ENCODE measurements at places on chromosomes 1 and 21. TPM values are rescaled to one million over a fixed set of nuclear protein-coding genes. Genes with fewer than 3 reads are reported as not detected.

The KRTAP10-8 gene
- polyA plus RNA-seq: not detected

- peak; percentile 57 for DNase-seq
These were observed 15.2 kb downstream of the GPR161 start for GRCh38 chr1:168121401-168122011.

GRCh38 chr21:19785941-19786340, 1212.3 kb upstream of the NCAM2 start:
- DNase-seq: no peak

The TNFAIP8L2 gene
- 0.70 TPM for polyA plus RNA-seq

- peak; percentile 81 for DNase-seq
These were observed at the start of gene PLEKHM2 for GRCh38 chr1:15684042-15684461. Gene PLEKHM2, plus strand, starts transcription at chr1:15684320. Its CDS starts 239 bp downstream, at chr1:15684559.

The FMN2 gene
- polyA plus RNA-seq: 1.2 TPM

GRCh38 chr1:225447650-225448089, 19.8 kb upstream of the LBR start:
- no peak for DNase-seq

DNA sequence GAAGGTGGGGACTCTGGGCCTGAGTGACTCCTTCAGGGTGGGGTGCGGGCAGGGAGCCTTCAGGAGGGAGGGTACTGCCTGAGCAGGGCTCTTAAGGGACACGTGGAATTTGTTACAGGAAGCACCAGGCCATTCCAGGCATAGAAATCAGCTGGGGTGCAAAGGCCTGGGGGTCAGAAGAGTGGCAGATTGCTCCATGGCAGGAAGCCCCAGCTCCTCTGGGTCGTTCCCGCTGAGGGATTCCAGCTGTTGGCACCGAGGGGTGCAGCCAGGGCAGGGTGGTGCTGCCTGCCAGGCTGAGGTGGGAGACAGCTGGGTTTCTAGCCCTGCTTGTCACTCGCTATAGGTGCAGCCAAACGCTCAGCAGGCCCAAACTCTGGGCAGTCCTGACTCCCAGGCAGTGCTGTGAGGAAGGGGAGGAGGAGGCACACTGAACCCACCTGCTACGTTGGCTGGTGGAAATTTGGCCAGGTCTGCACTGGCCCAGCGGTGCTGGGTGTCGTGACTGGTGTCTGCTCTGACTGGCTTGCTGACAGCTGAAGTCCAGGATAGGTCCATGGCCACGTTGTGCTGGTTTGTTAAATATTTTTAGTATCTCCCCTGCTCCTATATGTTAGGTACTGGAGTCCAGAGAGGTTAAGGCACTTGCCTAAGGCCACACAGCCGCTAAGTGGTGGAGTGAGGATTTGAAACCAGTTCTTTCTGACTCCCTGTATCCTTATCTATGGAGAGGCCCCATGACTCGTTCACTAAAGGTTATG, 19.3 kb downstream of the TNFRSF1B start:
- no peak for DNase-seq

The C1orf141 gene
- polyA plus RNA-seq: not detected

DNA sequence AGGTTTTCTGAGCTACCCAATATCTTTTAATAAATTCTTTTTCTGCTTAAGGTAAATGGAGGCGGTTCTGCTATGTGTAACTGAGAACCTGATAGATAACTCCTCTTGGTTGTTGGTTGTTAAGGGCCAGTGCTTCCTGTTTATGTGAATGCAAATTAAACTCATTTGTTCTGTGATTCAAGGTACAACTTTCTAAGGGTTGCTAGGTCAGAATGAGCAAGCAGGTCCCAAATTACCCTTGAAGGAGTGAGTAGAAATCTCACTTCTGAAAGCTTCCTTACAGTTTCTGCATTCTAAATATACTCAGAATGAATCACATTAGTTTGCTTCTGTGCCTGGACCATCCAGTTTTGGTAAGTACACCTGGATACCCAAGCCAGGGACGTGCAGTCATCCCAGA, 15.5 kb upstream of the FAM78B start:
- DNase-seq: no peak

DNA sequence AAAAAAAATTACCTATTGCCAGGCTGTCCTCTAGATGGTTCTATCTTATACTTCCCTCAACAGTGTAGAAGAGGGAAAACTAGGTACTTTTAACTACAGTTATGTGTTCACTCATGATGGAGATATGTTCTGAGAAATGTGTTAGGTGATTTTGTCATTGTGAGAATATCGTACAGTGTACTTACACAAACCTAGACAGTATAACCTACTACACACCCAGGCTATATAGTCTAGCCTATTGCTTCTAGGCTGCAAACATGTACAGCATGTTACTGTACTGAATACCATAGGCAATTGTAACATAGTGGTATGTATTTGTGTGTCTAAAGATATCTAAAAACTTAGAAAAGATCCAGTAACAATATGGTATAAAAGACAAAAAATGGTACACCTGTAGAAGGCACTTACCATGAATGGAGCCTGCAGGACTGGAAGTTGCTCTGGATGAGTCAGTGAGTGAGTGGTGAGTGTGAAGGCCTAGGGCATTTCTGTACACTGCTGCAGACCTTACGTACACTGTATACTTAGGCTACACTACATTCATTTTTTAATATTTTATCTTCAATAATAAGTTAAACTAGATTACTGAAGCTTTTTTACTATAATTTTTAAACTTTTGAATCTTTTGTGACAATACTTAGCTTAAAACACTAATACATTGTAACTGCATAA, 13.2 kb downstream of the MGST3 start:
- no peak for DNase-seq

The DMRTA2 gene
- polyA plus RNA-seq: not detected

DNA sequence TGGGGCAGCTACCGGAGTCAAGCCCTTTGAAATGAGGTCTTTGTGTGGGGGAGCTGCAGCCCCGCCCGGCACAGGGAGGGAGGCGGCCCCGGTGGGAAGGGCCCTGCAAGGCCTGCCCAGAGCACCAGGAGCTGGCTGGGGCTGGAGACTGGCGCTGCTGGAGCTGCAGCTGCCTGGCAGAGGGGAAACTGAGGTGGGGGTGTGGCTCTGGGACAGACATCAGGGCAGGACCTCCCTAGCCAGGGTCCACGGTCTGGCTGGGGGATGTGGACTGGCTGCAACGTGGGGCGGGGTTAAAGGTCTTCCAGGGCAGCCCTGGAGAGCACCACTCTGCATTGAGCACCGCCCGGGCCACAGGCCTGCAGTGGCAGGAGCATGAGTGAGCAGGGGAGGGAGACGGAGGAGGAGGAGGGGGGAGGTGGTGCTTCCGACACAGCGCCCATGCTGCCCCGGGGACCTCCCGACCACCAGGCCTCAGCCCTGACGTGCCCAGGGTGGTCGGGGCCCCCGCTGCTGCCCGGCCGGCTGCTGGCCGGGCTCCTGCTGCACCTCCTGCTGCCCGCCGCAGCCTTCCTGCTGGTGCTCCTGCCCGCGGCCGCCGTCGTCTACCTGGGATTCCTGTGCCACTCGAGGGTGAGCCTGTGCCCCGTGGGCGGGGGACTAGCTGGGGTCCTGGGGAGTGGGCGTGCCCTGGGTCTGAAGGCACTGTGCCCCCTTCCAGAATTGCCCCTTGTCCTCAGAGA, 4.8 kb upstream of the ANKRD65 start:
- DNase-seq: no peak

- no peak for DNase-seq
These were observed 324.6 kb upstream of the USP25 start for GRCh38 chr21:15405214-15405613.

- DNase-seq: no peak
These were observed 10.3 kb downstream of the PARS2 start for GRCh38 chr1:54754045-54754444.

DNA sequence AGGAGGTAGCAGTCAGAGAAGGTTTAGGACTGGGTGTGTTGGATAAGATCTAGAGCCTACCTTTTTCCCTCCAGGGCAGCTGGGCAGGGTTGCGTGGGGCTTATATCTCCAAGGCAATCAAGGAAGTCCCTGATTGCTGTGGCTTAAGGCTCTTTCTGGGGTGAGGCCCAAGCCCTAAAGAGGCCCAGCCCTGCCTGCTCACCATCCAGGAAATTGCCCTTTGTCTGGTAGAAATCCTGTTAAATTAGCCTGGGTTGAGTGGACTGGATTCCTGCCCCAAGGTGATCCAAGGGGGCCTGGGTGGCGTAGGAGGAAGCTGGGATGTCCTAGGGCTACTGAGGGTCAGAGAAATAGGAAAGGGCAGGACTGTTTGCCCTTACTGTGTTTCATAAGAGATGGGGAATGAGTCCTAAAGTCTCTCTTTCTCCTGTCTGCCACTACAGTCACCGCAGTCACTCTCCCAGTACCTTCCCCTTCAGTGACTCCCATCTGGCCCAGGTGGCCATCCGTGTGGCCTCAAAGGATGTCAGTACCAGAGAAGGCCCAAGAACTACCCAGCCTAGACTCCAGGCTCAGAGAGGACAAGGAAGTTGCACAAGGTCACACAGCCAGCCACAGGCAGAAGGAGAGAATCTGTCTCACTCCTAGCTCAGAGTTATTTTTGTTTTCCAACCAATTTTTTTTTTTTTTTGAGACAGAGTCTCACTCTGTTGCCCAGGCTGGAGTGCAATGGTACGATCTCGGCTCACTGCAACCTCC, 25.8 kb downstream of the MFSD2A start:
- DNase-seq: peak; percentile 72

The GUCA2A gene
- polyA plus RNA-seq: 8.7 TPM

DNA sequence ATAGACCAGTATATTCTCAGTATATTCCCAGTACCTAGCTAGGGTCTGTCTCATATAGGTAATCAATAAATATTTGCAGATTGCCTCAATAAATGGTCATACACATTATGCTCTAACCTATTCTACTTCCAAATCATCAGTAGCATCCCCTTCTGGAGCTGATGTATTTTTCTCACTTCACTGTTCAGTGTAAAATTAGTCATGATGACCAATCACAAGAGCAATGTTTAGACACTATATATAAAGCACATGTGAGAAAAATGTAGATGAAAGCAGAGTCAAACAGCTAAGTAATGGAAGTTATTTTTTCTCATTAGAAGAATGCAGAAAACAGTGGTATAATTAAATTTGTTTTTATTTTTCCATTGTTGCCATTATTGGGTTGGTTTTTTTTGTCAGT, 34.7 kb downstream of the EPRS1 start:
- no peak for DNase-seq

The KCNJ15 gene
- polyA plus RNA-seq: 0.88 TPM

GRCh38 chr1:167373986-167374385, 144.3 kb downstream of the CD247 start:
- DNase-seq: no peak

The FBXO42 gene
- polyA plus RNA-seq: 22.1 TPM

- DNase-seq: no peak
These were observed 61.3 kb upstream of the BACH1 start for GRCh38 chr21:29237110-29238052.

DNA sequence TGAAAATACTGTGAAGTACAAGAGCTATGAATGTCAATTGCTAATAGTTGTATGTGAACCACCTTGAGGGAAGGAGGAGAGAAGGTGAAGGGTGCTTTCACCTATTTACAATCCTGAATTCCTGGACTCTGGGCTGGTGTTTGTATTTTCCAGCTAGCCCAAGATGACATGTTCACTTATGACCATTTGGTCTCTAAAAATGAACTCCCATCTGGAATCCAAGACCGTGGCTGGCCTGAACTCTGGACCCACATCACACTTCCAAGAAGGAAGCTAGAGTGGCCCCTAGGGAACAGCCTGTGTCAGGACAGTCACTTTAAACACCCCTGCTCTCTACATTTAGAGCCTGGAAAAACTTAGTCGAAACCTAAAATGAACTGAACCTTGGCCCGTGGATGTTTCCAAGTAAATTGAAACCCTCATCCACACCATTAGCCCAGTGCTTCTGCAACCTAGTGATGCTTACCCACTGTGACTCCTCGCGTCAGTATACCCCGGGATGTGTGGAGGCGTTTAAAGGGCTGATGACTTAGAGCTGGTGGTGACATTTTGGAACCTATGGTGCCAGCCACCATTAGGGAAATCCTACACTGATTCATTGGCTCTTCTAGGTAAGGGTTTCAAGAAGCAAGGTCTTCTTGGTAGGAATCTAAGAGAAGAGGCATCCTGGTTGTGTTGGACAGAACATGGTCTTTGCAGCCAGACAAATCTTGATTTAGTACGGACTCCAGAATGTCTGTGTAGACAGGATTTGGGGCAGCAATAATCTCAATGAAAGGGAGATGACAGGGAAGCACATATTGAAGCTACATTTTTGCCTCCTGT, 171.5 kb upstream of the IRF2BP2 start:
- DNase-seq: peak; percentile 91

- DNase-seq: peak; percentile 49
These were observed 65.6 kb downstream of the PRKCZ start for GRCh38 chr1:2115702-2116341.

DNA sequence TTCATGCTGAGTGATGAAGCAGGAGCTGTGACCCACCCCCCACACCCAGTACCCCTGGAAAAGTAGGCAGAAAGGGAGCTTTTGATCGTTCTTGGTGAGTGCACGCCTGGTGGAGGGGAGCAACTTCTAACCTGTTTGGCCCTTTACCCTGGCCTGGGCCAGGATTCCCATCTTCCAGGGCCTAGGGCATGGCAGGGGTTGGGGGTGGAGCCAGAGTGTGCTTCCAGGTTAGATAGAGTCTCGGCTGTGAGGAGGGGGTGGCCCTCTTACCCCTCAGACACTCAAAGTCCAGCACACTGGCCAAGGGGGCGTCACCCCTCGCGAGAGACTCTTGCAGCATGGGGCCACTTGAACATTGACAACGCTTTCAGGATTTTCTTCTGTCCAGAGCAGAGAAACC, 236.6 kb downstream of the GRIK3 start:
- no peak for DNase-seq

The ACTL8 gene
- not detected for polyA plus RNA-seq

The UTS2 gene
- polyA plus RNA-seq: 0.29 TPM

The AMY1C gene
- not detected for polyA plus RNA-seq

The C4BPA gene
- polyA plus RNA-seq: 12.4 TPM

The HSD3B1 gene
- 38.3 TPM for polyA plus RNA-seq

The MKNK1 gene
- 17.8 TPM for polyA plus RNA-seq

- no peak for DNase-seq
These were observed 15.9 kb downstream of the DUSP10 start for GRCh38 chr1:221725735-221726672.

The VWA1 gene
- polyA plus RNA-seq: 131 TPM

DNA sequence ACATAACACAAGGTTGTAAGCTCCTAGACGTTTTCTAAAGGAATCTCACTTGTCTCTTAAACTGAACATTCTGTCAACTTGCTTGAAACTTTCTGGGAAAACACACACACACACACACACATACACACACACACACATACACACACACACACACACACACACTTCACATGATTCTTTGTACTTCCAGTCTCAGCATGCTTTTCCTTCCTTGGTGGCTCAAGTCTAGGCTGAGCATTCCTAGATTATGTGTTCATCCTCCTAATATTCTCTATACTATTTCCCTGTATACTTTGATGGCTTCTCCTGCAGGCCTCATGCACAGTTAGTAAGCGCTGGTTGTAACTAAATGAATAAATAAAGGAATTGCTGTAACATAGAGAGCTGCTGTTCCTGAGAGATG, 372.1 kb downstream of the PTPRC start:
- DNase-seq: no peak

The CD101 gene
- not detected for polyA plus RNA-seq

The ALPL gene
- polyA plus RNA-seq: 1.6 TPM

- no peak for DNase-seq
These were observed 71.0 kb downstream of the SLC45A1 start for GRCh38 chr1:8388732-8389562.
